Thyroid gland (tissue), 4 donors: ENCODE measurements at places on chromosomes 12 and 14. TPM values are rescaled to one million over a fixed set of nuclear protein-coding genes. Genes with fewer than 3 reads are reported as not detected.
A peak's percentile ranks its signal among the peaks of the same experiment; 100 is the strongest.

GRCh38 chr12:103392722-103393121 lies 103.0 kb downstream of the C12orf42 start:
- H3K4me3 ChIP-seq, result no peak overlapping the region
- no peaks in the 10 kb centered on the region for H3K27me3 ChIP-seq
- H3K27ac ChIP-seq, result no peak overlapping the region
- no peaks in the 10 kb centered on the region for H3K4me1 ChIP-seq
- no peaks in the 10 kb centered on the region for H3K36me3 ChIP-seq

DNA sequence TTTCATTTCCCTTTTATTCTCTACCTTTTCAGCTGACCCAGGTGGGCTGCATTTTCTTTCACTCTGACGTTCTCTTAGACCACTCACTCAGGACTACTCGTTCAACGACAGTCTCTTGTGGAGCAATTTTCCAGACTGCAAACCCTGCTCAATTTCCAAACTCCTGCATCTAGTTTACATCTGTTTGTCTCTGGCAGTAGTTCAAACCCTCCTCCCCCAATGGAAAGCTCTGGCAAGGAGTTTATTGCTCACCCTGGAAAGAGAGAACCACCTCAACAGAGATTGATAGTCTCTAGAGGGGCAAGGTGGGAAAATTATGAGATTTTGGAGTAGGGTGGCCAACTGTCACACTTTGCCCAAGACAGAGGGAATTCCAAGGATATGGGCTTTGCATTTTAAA lies 130.2 kb downstream of the TSHR start:
- no peak overlapping the region for H3K27ac ChIP-seq
- peaks cover 21% of the 10 kb centered on the region for H3K4me1 ChIP-seq
- no peak overlapping the region for H3K4me3 ChIP-seq
- DNase-seq, result no peak
- no peaks in the 10 kb centered on the region for H3K36me3 ChIP-seq
- H3K27me3 ChIP-seq, result no peaks in the 10 kb centered on the region

- H3K4me3 ChIP-seq, result no peak overlapping the region
- no peaks in the 10 kb centered on the region for H3K36me3 ChIP-seq
- no peaks in the 10 kb centered on the region for H3K4me1 ChIP-seq
- no peak overlapping the region for H3K27ac ChIP-seq
- no peak for DNase-seq
- H3K27me3 ChIP-seq, result no peaks in the 10 kb centered on the region
Observed at GRCh38 chr12:90672081-90672480, 282.9 kb downstream of the CCER1 start.

DNA sequence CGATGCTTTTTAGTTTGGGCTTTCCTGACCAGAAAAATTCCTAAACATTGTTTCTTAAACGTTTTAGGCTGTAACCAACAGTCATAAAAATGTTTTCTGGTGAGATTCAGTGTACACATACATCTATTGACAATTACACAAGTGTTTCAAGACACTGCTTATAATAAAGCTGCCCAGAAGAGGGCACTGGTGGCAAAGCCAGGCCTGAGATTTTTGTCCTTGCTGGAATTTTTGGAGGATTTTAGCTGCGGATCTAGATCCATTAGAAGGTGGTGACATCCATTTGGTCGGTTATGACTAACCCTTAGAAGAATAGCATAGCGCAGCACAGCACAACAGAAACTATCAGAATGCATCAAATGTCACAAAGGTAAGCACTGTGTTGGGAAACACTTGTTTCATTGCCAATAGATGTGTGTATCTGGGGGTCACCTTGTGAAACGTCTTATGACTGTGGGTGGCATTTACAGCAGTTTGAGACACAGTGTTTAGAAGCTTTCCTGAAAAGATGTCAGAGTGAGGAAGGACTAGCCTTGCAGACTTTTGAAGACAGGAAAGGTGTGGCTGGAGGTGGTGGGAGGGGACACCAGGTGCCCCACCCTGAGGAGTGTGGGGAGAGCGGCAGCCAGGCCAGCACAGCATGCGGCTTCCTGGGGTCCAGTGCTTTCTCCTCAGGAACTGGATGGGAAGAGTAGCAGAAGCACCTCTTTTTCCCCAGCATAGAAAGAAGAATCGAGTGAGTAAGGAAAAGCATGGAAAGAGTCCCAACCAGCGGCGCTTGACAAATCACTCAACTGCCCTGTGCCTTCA lies 54.7 kb upstream of the FKBP4 start:
- no peak overlapping the region for H3K27ac ChIP-seq
- no peaks in the 10 kb centered on the region for H3K27me3 ChIP-seq
- H3K4me1 ChIP-seq, result no peaks in the 10 kb centered on the region
- peak; percentile 38 for DNase-seq

The EGLN3 gene
- 11.5 TPM for total RNA-seq

DNA sequence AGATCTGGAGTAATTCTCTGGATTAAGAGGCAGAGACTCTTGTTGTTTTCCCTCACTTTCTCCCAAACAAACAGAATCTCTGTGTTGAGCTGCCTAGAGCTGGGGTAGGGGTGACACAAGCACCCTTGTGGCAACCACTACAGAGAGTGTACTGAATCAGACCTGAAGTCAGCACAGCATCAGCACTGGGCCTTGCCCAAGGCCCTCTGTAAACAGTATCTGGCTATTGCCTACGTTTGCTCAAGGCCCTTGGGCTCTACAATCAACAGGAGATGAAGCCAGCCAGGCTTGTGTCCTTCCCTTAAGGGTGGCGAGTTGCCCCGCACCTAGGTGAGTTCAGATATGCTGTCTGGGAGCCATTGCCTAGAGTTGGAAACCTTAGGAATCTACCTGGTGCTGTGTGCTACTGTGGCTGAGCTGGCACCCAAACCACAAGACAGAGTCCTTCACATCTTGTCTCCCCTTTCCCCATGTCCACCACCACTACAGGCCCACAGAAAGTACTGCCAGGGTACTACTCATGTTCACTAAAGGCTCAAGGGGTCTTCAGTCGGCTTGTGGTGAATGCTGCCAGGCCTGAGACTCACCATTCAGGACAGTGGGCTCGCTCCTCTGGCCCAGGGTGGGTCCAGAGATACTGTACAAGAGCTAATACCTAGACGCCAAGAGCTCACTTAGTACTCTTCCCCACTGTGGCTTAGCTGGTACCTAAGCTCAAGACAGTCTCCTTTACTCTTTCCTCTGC lies 206.8 kb downstream of the SYNE2 start:
- H3K27ac ChIP-seq, result peak overlapping the region; percentile 84
- H3K27me3 ChIP-seq, result no peaks in the 10 kb centered on the region
- peaks cover 31% of the 10 kb centered on the region for H3K4me1 ChIP-seq
- DNase-seq, result no peak
- no peak overlapping the region for H3K4me3 ChIP-seq

- H3K27ac ChIP-seq, result no peak overlapping the region
- DNase-seq, result no peak
- no peak overlapping the region for H3K4me3 ChIP-seq
- no peaks in the 10 kb centered on the region for H3K4me1 ChIP-seq
- no peaks in the 10 kb centered on the region for H3K27me3 ChIP-seq
Observed at GRCh38 chr12:16719713-16720416, 113.9 kb upstream of the LMO3 start.

The KIF5A gene
- 0.56 TPM for total RNA-seq

DNA sequence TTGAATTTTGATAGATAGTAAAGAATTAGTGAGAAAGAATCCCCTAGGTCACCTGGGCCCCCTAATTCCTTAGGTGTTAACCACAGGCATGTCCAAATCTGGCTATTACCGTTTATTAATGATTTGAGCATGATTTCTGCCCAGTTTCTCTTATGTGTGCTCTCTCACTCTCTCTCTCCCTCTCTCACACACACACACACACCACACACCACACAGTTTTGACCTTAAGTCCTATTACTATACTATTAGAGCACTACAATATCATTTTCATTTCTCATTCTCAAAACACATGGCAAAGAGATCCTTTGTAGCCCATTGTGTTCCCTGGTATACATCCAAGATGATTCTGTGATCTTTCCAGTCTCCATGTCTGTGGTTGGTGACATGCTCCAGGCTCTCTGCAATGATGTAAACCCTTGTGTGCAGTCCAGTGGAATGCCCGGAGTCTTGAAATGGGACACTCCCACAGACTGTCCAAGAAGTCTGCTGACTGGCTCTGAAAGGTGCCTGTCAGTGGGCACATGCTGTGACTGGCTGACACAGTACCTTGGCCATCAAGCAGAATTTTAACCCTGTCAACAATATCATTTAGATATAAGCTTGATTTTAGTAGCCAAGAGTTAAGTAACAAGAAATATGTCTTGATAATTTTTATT lies 96.2 kb downstream of the FIGNL2 start:
- DNase-seq, result peak; percentile 89
- H3K36me3 ChIP-seq, result no peaks in the 10 kb centered on the region
- peaks cover 13% of the 10 kb centered on the region for H3K4me1 ChIP-seq
- no peak overlapping the region for H3K4me3 ChIP-seq
- no peaks in the 10 kb centered on the region for H3K27me3 ChIP-seq
- H3K27ac ChIP-seq, result peak overlapping the region; percentile 47

- H3K4me3 ChIP-seq, result no peak overlapping the region
- H3K36me3 ChIP-seq, result no peaks in the 10 kb centered on the region
- no peaks in the 10 kb centered on the region for H3K4me1 ChIP-seq
- no peaks in the 10 kb centered on the region for H3K27me3 ChIP-seq
Observed at GRCh38 chr12:1666685-1667162, 24.1 kb upstream of the ADIPOR2 start.

GRCh38 chr12:47033789-47034555 lies 45.4 kb upstream of the PCED1B start:
- H3K27ac ChIP-seq, result no peak overlapping the region
- no peak overlapping the region for H3K4me3 ChIP-seq
- H3K36me3 ChIP-seq, result no peaks in the 10 kb centered on the region
- H3K4me1 ChIP-seq, result no peaks in the 10 kb centered on the region

The RTRAF gene
- total RNA-seq, result 55.8 TPM

DNA sequence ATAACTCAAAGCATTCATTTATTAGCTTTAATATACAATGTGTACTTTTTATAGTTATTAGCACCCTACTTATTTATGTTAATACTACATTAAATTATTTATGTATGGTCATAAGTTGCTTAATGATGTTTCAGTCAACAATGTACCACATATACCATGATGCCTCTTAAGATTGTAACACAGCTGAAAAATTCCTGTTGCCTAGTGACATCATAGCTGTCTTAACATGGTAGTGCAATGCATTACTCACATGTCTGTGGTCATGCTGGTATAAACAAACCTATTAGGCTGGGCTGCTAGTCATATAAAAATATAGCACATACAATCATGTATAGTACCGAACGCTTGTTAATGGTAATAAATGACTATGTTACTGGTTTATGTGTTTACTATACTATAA lies 120.4 kb downstream of the ANO6 start:
- H3K27me3 ChIP-seq, result no peaks in the 10 kb centered on the region
- no peaks in the 10 kb centered on the region for H3K4me1 ChIP-seq
- no peak for DNase-seq
- H3K36me3 ChIP-seq, result no peaks in the 10 kb centered on the region

- peaks cover 60% of the 10 kb centered on the region for H3K4me1 ChIP-seq
- DNase-seq, result no peak
- H3K27ac ChIP-seq, result peak overlapping the region; percentile 82
- no peaks in the 10 kb centered on the region for H3K27me3 ChIP-seq
Observed at GRCh38 chr12:75782069-75782581, 249.5 kb downstream of the PHLDA1 start.

DNA sequence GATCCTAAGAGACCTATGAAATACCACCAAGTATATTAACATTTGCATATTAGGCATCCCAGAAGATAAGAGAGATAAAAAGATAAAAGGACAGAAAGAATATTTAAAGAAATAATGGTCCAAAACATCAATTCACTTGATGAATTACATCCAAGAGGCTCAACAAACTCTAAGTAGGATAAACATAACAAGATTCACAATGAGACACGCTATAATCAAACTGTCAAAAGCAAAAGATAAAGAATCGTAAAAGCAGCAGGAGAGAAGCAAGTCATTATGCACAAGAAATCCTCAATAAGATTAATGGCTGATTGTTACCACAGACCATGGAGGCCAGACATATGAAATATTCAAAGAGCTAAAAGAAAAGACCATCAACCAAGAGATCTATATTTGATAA lies 79.6 kb downstream of the PLCZ1 start:
- no peaks in the 10 kb centered on the region for H3K4me1 ChIP-seq
- no peaks in the 10 kb centered on the region for H3K36me3 ChIP-seq
- no peak for DNase-seq
- H3K27ac ChIP-seq, result no peak overlapping the region
- no peaks in the 10 kb centered on the region for H3K27me3 ChIP-seq

GRCh38 chr14:94540031-94540794 lies 21.0 kb upstream of the SERPINA4 start:
- H3K27ac ChIP-seq, result no peak overlapping the region
- no peaks in the 10 kb centered on the region for H3K36me3 ChIP-seq
- no peaks in the 10 kb centered on the region for H3K4me1 ChIP-seq
- no peak for DNase-seq

The SPRYD3 gene
- 82.7 TPM for total RNA-seq

DNA sequence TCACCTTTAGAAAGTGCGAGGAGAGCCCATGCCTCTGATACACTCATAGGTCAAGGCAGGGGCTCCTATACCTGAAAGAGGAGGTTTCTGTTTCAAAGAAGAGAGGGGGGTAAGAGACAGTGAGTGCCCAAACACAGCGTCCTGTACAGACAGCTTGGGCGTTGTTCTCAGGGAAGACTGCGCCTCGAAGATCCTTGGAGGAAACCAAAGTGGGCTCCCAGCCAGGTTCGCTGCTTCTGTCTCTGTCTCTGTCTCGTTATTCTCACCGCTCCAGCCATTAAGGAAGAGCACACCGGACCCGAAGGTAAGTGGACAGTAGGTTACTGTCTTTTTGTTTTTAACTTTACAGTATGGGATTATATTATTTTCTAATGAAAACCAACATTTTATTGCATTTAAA lies 5.8 kb upstream of the IFI27 start:
- H3K27me3 ChIP-seq, result no peaks in the 10 kb centered on the region
- peaks cover 2% of the 10 kb centered on the region for H3K4me1 ChIP-seq
- no peak overlapping the region for H3K27ac ChIP-seq
- H3K36me3 ChIP-seq, result no peaks in the 10 kb centered on the region

DNA sequence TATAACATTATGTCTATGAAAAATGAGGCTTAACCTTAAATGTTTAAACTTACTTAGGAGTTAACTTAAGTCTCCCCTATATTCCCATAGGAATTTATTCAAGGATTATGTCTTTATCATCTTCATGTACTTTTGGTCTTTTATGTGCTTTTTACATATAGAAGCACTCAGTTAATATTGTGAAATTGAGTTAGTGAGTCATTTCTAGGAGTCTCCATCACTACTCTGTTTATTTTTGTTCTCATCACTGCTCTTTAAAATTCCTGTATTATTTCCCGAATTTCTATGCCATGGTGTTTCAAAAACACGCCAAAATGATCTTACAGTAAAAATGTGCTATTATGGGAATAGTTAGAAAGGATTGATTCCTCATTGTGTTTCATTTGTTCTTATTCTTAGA lies 31.6 kb downstream of the TBC1D15 start:
- H3K27me3 ChIP-seq, result no peaks in the 10 kb centered on the region
- H3K27ac ChIP-seq, result no peak overlapping the region
- peaks cover 8% of the 10 kb centered on the region for H3K36me3 ChIP-seq
- peaks cover 9% of the 10 kb centered on the region for H3K4me1 ChIP-seq

The HOXC10 gene
- not detected for total RNA-seq

DNA sequence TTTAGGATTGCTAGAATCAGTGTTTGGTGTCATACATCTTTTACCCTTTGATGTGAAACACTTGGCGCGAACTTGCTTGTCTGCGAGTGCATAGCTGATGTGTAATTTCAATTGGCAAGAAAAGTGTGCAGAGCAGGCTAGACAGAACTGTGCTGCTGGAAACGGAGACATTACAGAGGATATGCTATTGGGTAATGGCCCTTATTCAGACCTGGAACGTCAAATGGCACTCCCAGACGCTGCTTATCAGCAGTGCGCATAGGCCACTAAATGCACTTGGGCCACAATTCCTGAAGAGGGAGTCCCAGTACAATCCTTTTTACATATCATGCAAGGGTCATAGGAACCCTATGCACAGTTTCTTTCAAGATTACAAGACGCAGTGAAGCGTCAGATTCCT lies 15.7 kb upstream of the SLC10A1 start:
- H3K27ac ChIP-seq, result no peak overlapping the region
- H3K36me3 ChIP-seq, result no peaks in the 10 kb centered on the region
- H3K4me1 ChIP-seq, result no peaks in the 10 kb centered on the region
- no peak overlapping the region for H3K4me3 ChIP-seq
